ENCODE measurements at places on chromosomes 11 and 22.

- DNase-seq = peak; percentile 9
Measured at GRCh38 chr11:96052921-96053651, 129.2 kb upstream of the MTMR2 start.

DNA sequence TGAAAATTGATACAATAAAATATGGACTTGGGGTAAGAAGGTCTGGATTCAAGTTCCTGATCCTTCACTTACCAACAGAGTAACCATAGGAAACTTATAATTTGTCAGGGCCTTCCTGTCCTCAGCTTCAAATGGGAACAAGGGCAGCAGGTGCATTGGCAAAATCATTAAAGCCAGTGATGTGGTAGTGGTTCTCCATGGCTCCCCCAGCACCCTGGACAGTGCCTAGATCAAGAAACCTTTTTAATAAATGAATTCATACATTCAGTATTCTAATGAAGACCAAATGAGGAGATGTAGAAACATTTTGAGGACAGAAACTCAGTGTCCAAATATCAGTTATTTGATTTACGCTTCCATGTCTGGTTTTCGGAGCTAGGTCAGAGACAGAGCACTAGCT lies 51.1 kb downstream of the SPATA19 start:
- DNase-seq = no peak

DNA sequence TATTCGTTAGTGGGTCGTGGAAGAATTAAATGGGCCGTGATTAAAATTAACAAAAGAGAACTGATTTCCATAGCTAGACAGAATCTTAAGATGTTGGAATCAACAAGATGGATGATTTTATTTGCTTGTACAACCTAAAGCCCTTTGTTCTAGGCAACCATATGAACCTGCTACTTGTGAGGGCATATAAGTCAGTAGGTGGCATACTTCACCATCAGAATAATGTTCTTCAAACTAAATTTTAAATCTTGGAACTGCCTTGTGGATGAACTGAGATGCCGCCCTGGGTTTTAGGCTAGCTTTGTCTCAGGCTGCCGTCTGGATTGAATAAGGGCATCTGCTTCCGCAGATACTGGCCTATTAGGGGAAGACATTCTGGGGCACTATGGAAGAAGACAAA lies 40.9 kb downstream of the CSRP3 start:
- no peak for DNase-seq

GRCh38 chr11:120629407-120630080 lies 118.0 kb downstream of the GRIK4 start:
- no peak for DNase-seq

GRCh38 chr11:35098855-35099254 lies 40.1 kb upstream of the CD44 start:
- DNase-seq = no peak

All from NCI-H1436 (cell line).